ENCODE measurements at places on chromosomes 5 and 9.

DNA sequence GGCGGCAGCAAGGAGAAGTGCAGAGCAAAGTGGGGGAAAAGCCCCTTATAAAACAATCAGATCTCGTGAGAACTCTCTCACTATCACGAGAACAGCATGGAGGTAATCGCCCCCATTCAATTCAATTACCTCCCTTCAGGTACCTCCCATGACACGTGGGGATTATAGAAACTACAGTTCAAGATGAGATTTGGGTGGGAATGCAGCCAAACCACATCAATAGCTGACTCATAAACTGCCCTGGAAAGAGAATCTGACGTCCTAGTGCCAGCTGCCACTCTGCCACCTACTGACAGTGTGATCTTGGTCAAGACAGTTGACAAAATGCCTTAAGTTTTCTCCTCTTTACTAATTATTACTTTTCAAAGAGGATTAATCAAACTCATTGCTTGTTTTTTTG is 128.3 kb downstream of the GPBP1 start:
- DNase-seq = no peak

DNA sequence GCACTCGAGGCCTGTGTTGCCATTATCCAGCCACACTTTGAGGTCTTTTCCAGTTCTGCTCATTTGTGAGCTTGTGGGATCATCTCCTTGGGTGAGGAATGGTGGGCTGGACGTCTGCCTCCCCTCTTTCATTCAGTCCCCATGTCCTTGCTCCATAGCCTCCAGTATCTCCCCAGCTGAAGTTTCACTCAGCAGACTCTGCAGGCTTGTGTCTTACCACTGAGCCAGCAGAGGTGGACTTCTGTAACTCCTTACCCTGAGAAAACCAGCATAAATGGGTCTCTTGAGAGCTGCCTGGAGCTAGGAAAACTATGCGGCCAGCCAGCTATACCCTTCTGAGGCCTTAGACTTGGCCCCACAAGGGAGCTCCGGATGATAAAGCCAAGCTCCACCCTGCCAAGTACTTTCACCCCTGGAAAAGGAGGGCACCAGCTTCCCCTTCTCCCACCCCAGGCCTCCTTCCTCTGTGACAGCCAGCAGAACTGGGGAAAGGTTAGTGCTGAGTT is 12.2 kb downstream of the IRF1 start:
- DNase-seq = no peak

- no peak for DNase-seq
Observed at GRCh38 chr5:114362197-114362976, 517 bp downstream of the KCNN2 start.

- DNase-seq = no peak
Observed at GRCh38 chr5:129046151-129046550, 48.4 kb upstream of the ISOC1 start.

DNA sequence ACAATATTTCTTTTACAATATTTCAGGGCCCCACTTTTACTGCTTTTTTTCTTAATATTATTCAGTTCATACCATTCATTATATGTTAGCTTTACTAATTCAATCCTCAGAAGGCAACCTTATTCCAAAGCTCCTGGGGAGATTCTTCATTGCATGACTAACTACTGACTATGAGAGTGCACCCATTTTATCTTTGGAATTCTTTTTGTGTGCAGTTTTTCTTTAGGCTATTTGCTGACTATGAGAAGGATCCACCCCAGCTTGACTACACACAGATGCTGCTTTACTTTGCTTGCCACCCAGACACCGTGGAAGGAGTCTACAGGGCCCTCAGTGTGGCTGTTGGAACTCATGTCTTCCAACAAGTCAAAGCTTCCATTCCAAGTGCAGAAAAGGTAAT is 56.9 kb upstream of the IL7R start:
- DNase-seq = no peak

- no peak for DNase-seq
Observed at GRCh38 chr5:150625831-150626746, 14.4 kb upstream of the SYNPO start.

GRCh38 chr9:108473209-108474112 is 382.3 kb downstream of the ACTL7B start:
- peak; percentile 37 for DNase-seq

Data from AG09309 (cell line).